Astrocyte of the spinal cord (primary cell): ENCODE measurements at places on chromosomes 4 and X.

DNA sequence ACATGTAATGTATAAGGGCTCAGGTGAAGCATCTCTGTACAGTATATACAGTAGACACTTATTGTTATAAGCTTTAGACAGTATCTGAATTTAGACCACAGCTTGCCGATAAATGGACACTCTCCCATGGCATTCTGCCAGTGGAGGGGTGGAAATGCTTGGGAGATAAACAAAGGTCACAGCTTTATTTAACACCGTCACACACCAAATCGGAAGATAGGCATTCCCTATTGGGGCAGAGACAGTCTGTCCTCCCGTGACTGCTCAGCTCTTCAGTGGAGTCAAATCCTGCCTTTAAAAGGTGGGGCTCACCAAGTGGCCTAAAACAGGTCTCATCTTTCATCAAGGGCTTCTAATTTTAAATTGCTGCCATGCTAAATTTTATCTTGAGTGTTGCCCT is 178.8 kb downstream of the CAMK2D start:
- no peak for DNase-seq

- DNase-seq = no peak
Measured at GRCh38 chr4:41554905-41555304, 16.9 kb downstream of the LIMCH1 start.

DNA sequence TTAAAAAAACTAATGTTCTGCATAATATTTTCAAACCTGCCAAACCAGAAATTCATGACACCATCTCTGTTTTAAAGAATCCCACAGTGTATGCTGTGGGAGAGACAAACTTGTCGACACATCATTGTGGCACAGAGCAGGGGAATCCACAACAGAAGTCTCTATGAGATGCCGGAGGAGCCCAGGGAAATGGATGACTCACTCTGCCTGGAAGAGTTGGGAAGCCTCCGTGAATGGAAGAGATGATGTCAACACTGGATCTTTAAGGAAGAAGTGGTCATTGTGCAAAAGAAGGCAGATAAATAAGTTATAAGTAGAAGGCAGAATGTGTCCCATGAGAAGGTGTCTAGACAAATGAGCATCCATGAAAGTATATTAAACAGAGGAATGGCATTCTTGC is 595.1 kb downstream of the RAB28 start:
- DNase-seq = peak; percentile 13

DNA sequence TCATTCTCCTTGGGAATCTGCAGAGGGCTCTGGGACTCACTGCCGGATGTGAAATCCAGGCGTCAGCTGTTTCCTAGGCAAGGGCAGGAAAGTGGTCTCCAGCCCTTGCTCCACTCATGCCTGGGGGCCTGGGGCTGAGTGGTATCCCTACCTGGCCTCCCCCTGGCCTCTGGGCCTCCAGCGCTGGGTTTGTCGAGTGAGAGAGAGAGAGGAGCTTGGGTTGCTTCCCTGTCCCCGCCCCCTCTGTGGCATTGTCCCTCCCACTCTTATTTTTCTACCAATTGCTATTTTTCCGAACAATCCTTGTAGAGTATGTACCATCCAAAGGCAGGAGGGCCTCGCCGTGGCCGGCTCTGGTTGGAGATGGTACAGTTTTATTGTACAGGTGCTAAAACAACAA is 53.1 kb downstream of the ELF4 start:
- no peak for DNase-seq

DNA sequence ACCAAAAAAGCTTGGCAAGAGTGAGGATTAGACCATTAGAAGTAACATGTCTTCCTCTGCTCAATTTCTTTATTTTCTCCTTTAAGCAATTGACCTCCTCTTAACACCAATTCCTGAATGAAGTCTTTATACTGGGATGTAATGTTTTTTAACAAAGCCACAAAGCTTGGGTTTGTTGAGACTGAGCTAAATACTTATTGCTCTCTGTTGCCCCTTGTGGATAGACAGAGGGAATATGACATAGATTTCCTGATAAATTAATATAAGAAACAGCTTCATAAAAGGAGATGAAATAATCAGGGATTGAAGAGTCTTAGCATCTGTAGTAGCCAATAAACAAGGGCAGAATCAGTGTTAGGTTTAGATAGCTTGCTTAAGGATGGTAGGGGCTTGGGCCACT is 57.6 kb downstream of the CCDC160 start:
- peak; percentile 0 for DNase-seq

DNA sequence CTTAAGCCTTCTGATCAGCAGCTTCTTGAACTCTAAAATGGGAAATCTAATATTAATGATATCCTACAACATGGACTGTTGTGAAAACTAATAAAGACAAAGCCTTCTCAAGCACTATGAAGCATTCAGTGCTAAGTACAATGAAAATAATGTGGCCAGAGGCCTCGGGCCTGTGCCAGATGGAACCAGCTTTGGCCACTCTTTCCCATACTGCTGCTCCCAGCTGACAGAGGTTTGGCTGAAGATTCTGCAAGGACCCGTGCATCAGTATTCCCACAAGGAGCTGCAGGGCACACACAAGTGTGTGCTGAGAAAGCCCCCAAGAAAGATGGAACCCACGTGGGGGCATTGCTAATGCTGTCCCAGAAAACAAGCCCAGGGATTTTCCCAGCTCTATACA is 60.5 kb upstream of the RPL34 start:
- DNase-seq = no peak
